Germinal center (tissue), 1 donor: ENCODE measurements at places on chromosomes 2 and 18.

GRCh38 chr2:11655495-11655894, 14.5 kb downstream of the NTSR2 start:
- no peak for DNase-seq

DNA sequence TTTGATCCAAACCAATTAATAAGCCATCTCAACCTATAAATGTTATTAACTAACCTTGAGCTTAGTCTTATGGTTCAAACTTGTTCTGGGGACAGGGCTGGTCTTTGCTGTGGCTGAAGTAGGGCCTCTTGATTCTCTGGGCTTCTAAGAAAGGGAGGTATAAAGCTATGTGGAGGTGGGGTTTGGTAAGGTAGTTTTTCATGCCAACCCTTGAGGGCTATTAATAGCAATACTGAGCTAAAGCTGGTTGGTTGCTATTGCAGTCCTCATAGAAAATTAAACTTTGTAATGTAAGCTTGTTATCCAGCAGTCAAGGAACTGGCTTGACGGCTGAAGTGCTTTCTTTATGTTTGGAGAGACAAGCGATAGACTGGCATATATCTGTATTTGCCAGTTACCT, 112.1 kb downstream of the RND3 start:
- no peak for DNase-seq

DNA sequence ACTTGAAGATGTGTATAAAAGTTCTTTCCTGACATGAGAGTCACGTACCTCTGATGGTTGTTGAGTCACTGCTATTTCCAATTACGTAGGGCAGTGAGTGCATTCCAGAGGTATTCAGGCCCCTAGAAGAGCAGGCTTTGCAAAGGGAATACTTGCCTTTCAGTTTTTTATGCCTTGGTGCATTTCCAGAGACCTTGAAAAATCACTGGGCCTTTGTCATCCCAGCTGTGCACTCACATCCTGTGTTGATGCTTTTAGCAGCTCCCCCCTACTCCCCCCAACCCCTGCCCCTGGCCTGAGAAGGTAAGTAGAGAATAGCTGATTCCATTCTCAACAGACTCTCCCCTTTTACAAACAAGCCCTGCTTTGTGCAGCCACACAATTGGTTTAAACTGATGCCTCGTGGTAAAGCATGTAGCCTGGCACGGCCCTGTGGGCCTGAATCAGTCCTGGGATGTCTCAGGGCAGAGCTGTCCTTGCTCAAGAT, 174.2 kb downstream of the PRPF40A start:
- no peak for DNase-seq

DNA sequence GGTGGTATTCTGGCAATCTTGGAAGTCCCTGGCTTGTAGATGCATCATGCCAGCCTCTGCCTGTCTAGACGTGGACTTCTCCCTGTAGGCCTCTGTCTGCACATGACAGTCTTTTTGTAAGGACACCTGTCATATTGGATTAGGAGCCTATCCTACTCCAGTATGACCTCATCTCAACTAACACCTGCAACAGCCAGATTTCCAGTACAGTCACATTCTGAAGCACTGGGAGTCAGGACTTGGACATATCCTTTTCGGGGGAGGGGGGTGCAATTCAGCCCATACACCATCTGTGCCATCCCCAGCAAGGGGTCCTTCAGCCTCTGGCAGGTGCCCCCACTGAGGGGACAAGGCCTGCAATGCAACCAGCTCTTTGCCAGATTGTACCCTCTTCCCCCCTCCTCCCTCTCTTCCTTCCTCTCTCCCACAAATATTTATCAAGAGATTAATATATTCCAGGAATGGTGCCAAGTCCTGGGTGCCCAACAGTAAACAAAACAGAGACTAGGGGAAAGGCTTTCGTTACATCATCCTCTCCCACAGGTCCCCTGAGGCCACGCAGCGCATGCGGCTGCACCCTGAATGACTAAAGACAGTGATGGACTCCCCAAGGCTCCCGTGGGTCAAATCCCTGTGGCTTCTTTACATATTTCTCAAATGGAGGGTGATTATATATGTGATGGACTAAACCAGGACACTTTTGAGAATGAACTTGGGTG, 20.5 kb upstream of the MYCN start:
- DNase-seq, result no peak

DNA sequence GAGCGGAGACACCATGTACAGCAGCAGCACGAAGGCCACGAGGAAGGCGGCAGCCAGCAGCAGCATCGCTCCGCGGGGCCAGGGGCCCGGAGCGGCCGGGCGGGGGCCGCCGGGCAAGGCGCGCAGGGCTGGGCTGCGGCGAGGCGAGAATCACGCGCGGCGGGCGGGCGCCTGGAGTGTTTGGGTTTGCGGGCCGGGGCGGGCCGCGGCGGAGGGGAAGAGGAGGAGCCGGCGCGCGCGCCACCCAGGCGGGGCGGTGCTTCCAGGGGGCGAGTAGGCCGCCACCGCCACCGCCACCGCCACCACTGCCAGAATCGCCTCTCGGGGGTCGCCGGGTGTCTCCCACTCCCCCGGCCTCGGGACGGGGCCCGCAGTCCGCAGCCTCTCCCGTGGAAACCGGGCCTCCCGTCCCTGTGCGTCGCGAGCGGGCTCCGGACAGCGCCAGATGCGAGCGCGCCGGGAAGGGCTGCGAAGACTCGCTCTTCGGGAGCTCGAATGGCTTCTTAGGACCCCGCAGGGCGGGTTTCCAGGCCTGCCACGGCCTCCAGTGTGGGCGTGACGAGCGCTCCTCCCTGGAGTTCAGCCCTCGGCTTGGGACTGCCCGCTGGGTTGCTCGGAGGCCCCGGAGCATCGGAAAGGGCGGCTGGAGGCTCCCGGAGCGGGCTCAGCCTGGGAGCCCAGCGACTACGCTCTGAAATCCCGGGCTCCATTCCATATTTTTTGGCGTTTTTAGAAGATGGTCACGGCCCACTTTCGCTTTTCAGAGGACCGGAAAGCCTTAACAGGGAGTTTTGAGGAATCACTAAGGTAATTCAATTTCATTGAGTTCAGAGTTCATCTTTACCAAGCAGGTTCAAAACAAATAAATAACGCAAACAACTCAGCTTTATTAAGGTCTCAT, at the start of gene KDSR:
KDSR (minus strand) TSS at position 154 of the 901 bp plus-strand sequence; CDS start at position 66, 88 bp downstream.
- peak; percentile 88 for DNase-seq

DNA sequence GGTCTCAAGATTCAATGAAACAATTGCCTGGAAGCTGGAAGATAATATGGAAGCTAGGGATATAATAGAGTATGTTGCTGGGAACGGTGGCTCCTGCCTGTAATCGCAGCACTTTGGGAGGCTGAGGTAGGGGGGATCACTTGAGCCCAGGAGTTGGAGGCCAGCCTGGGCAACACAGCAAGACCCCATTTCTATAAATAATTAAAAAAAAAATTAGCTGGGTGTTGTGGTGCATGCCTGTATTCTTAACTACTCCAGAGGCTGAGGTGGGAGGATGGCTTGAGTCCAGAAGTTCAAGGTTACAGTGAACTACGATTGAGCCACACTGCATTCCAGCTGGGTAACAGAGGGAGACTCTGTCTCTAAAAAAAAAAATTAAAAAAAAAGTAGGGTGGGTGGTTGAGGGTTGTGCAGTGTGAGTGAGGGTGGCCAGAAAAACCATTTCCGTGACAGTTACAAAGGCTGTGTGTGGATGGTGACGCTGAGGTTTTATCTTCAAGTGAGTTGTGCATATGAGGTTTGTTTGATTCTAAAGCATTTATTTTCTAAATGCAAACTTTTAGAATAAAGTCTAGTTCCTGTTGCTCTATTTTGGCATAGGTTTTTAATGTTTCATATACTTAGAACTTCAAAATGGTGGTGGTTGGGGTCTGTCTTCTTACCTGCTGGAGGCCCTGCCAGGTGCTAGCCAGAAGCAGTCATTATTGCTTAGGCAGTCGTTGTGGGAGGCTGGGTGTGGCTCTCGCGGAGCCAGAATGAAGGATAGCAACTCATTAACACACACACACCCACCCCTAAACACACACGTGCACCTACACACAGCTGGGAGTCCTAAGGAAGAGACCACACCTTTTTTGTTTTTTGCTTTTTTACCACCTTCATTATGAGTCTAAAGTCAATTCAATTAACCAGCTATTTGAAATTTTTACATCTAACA, 4.7 kb upstream of the IL1R2 start:
- DNase-seq, result no peak

DNA sequence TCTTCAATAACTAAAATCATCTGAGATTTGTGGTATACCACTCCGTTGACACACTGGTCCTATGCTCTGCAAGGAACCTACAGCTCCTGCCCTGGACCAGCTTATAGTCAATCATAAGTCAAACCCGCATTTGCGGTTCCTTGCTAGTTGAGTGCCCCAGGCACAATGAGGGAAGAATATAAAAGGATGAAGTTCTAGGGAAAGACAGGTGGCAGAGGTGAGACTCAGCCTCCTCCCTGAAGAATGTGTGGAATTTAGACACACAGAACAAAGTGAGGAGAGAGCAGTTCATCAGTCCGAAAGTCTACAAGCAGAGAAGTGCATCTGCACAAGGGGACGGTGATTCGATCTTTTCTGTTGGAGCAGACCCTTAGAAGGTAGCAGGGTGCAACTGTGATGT, 615.0 kb upstream of the FANCL start:
- DNase-seq, result no peak

DNA sequence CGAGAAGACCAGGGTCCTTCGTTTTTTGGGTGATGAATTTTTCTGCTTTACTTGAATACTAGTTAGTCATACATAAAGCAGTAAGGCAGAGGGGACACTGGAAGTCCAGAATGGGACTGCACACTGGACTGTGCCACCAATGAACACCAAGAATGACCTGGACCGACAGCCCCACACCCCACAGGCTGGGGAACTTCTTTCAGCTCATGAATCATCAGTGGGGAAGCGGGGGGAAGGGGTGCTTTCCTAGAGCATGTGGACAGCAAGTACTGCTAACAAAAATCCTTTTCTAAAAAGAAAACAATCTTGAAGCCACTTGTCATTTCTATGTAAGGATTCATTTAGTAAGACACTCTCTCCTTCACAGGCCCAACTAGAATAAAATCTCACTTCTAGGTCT, 86.0 kb downstream of the DTNB start:
- DNase-seq, result no peak

- DNase-seq, result no peak
These were observed 1887.8 kb upstream of the CELF4 start for GRCh38 chr18:39453356-39453755.

DNA sequence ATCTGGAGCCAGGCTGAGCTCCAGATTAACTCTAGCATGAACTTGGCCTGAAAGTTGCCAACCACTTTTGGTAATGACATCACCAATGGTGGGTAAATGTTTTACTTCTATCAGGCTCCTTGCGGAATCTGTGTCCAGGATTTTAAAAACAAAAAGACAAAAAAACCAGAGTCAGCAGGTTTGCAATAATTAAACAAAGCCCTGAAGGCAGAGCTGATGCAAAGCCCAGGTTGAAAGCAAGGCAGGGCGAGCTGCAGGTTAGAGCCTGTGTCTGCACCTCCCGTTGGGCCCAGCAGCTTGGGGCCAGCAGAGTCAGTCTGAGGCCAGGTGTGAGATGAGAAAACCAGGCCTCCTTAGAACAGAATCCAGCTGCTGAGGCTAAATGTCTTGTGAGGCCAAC, 29.1 kb upstream of the ALK start:
- DNase-seq, result no peak

DNA sequence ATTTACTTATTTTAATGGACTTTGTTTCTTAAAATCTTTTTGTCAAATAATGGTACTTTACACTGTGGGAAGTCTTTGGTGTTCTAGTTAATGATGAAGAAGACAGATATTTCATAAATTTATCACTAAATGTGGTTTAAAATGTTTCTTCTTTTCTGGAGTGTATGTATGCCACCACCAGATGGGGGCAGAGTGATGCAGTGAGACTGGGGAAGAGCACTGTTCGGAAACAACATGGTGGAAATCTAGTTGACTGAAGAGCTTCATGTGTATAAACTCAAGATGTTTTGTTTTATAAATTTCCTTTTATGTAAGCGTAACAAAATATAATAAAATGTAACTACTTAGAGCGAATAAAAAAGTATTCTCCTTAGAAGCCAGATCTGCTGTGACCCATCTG, 195.1 kb downstream of the KCNE4 start:
- DNase-seq, result no peak

- peak; percentile 45 for DNase-seq
These were observed 10.8 kb downstream of the SPDYA start for GRCh38 chr2:28821295-28821958.

- no peak for DNase-seq
These were observed 128.4 kb downstream of the MYO3B start for GRCh38 chr2:170306293-170306873.

- DNase-seq, result no peak
These were observed 72.0 kb downstream of the CDH7 start for GRCh38 chr18:65822826-65823225.

- no peak for DNase-seq
These were observed 51.9 kb upstream of the ZBTB7C start for GRCh38 chr18:48460929-48461583.

DNA sequence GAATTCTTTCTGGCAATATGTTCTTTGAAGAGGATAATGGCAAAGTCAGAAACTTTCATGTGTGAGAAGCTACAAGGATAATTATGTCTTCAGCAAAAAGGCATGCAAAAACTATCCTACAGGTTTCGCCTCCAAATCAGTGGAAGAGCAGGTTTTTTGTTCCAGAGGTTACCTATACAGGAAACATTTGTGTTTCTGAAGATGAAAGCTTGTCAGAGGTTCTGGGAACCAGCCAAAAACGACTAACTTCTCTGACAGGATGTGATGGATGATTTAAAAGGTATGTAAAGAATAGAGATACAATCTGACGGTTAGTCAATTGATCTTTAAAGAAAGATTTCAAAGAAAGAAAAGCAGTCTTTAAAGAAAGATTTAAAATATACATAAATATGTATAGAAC, 37.6 kb downstream of the RND3 start:
- DNase-seq, result no peak

- no peak for DNase-seq
These were observed 235.8 kb upstream of the RAB12 start for GRCh38 chr18:8373486-8373885.

DNA sequence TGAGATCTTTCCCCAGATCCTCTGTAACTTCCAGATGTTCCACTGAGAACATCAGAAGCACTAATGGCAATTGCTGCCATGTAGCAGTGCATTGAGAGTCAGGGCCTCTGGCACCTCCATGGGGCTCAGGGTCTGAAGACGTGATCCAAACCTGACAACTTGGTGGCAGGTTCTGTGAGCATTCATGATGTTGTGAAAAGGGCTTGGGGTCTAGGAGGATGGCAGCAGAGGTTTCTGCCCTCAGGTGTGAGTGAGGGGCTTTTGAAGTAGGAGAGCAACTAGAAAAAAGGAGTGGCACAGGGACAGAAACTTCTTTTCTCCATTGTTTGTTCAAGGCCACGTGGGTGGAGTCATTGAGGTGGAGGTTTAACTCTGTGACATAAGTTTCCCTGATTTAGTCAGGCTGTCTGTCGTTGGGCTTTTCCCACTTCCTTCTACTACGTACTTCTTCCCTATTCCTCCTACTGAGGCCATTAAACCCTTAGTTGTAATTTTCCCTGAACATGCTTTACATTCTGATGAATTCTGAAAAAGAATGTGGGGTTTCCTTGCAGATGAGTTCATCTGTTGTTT, 13.1 kb downstream of the CFLAR start:
- no peak for DNase-seq

GRCh38 chr2:233847248-233847898, 7.0 kb downstream of the HJURP start:
- DNase-seq, result no peak
